ENCODE measurements at places on chromosomes 7 and 10.

- no peak for DNase-seq
Measured at GRCh38 chr7:68433462-68434070, 1164.7 kb upstream of the AUTS2 start.

- DNase-seq: no peak
Measured at GRCh38 chr10:90398566-90398965, 459.3 kb downstream of the HTR7 start.

GRCh38 chr10:91598211-91598977 lies 34.5 kb downstream of the PPP1R3C start:
- no peak for DNase-seq

GRCh38 chr7:112103246-112103645 lies 103.0 kb downstream of the DOCK4 start:
- DNase-seq: no peak

- DNase-seq: no peak
Measured at GRCh38 chr10:99536338-99537085, 3.8 kb downstream of the NKX2-3 start.

DNA sequence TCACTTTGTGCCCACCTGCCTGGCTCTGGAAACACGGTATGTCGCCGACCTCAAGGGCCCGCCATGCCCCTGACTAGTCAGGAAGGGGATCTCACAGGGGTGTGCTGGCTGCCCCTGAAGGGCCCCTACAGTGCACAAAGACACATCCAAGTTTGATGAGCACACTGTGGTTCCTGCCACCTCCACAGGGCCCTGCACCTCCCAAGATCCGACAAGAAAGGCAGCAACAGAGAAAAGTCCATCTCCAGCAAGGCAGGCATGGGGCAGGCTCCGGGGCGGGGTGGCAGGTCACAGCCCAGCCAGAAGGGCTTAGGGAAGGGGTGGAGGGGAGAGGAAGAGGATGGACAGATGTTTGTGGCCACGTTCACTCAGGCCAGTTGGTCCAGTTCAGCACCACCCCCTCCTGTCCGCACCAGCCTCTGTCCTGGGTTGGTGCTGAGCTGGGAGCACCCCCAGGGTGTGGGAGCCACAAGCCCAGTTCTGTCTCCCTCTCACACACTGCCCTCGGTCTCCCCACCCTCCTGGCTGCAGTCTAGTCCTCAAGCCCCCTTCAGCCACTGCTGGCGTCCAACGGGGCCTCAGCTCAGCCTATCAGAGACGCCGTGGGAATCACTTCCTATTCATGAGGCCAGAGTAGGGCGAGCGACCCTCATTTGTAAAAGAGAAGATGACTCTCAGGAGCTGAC lies 11.5 kb downstream of the DRGX start:
- DNase-seq: no peak

GRCh38 chr7:90312745-90313144 lies 8.4 kb downstream of the FAM237B start:
- no peak for DNase-seq

- no peak for DNase-seq
Measured at GRCh38 chr10:123970207-123970926, 78.8 kb upstream of the CPXM2 start.

Measured in putamen (tissue), 1 donor.